Stimulated activated CD8-positive, alpha-beta memory T cell treated with anti-CD3 and anti-CD28 coated beads, Interleukin-4, amount 100 ng/mL, for 1 hour (primary cell): ENCODE measurements at places on chromosomes 6 and 20.
A peak's percentile ranks its signal among the peaks of the same experiment; 100 is the strongest.

- peak; percentile 67 for DNase-seq
Observed at GRCh38 chr20:32484958-32485769, 100.0 kb downstream of the NOL4L start.

DNA sequence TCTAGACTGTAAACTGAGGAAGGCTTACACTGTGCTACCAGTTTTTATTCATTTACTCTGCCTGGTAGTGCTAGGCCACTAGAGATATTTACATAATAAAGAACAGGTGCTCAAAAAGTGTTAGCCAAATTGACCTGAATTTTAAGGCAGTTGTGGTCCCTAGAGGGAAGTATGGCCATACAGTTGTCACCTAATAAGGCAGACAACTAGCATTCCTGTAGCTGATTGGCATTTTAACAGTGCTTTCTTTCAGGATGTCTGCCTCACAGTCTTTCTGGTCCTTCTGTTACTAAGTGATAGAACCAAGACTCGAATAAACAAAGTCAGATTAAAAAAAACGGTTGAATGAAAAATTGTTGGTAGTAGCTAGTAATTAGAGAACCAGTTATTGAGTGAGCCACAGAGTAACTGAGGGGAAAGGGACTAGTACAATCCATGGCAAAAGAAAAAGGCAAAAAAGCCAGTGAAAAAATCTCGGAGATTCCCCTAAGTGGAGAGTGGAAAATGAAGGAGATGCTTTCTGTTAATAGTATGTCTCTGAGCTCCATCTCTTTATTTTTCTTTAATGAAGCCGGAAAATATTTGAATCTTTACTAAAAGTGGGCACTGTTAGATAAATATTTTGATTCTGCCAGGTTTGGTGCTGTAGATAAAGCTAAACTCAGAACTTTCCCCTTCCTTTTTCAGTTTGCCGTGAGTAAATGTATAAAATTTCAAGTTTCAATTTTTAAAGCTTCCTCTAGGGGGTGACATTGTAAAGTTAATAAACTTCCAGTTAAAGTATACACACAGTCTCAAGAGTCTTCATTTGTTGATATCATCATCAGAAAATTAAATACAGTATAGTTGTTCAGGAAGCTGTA lies 9.1 kb downstream of the VTA1 start:
- DNase-seq = no peak

DNA sequence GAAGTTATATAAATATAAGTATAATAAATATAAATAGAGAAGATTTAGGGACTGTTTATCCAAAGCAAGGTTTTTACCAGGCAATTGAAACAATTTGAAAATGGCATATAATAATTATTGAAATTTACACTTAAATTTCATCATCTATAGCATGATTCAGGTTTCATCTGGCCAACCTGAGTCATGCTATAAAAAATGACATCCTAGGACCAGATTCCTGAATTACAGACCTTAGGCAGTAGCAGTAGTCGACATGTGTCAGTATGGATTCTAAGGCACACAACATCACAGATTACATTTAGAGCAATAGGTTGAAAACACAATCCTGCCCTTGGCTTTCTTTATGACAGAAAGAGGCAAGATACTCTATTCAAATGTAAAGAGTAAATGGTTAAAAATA lies 592.3 kb downstream of the PHF3 start:
- DNase-seq = no peak

DNA sequence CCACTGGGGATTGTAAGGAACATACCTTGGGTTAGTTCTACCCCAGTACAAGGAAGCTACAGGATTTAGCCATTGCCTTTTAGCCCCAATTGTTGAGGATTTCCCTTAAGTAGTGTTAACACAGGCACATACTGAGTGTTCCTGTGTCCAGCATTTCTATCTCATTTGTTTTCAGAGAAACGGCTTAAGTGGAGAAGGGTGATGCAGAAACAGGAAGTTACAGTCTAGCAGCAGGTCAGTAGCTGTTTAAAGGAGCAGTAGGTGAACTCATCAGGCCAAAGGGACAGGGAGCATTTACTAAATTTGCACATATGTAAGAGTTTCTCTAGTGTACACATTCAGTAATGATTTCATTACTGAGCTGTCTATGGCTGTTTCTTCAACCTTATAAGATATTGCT lies 644.2 kb upstream of the GJE1 start:
- no peak for DNase-seq

GRCh38 chr6:27891320-27891875 lies 20.8 kb downstream of the OR2B2 start:
- DNase-seq = no peak

- peak; percentile 47 for DNase-seq
Observed at GRCh38 chr6:109454496-109455436, 806 bp downstream of the MICAL1 start.

DNA sequence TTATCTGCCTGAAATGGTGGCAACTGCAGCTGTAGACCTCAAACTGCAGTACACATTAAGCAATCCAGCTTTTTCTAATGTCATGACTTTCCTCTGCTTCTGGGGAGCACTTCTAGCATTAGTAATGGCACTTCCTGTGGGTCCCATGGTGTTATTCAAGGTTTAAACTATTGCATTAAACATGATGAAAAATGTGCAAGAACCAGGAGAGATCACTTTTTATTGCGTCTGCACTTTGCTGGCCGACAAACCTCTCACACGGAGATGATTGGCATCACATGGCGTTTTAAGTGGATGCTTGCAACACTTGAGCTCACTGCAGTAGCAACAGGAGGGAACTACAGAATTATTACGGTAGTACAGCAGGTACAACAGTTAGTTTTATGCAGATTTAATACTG lies 148.4 kb downstream of the HIVEP2 start:
- DNase-seq = no peak

GRCh38 chr6:125810445-125810844 lies 19.7 kb downstream of the NCOA7 start:
- no peak for DNase-seq

DNA sequence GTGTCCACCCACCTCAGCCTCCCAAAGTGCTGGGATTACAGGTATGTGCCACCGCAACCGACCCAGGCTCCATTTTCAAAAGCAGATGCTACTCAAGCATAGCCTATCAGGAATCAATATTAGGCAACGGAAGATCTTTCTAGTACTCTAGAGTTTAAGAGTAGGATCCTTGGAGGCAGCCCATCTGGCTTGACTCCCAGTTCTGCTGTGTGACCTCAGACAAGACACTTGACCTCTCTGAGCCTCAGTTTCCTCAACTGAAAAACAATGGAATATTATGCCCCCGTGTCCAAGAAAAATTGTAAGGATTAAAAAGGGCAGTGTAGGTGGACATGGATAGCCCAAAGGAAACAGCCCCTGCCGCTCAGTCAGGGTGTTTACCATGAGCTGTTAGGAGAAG lies 14.5 kb downstream of the ADA start:
- no peak for DNase-seq

- no peak for DNase-seq
Observed at GRCh38 chr6:65116326-65116725, 590.7 kb downstream of the EYS start.

- DNase-seq = no peak
Observed at GRCh38 chr6:110620065-110620464, 143.7 kb upstream of the SLC22A16 start.

GRCh38 chr6:151999194-151999593 lies 191.7 kb downstream of the ESR1 start:
- DNase-seq = no peak

- no peak for DNase-seq
Observed at GRCh38 chr20:8443464-8444072, 311.5 kb downstream of the PLCB1 start.

- DNase-seq = no peak
Observed at GRCh38 chr6:167212713-167213005, 54.9 kb upstream of the GPR31 start.

DNA sequence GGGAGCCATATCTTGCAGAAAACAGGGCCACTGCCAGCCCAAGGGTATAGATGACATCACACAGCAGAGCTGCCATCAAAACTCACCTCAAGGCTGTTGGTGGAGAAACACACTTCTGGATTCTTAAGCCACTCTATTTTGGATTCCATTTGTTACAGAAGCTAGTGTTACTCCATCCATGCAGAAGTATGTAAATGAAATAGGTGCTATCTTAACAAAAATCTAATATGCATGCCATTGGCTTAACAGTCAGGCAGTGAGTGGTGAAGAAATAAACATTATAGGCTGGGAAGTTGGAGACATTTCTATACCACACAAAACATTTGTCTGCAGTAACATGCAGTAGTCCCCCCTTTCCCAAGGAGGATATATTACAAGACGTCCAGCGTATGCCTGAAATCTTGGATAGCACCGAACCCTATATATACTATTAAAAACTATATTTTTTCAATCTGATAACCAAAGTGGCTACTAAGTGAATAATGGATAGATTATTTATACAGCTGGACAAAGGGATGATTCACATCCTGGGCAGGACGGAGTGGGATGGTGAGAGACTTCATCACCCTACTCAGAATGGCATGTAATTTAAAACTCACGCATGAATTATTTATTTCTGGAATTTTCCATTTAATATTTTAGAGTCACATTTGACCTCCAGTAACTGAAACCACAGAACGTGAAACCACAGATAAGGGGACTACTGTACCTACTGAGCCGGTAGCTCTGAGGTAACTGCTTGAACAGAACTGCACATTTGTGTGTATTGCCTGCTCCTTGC lies 160.0 kb upstream of the PLN start:
- no peak for DNase-seq

- peak; percentile 13 for DNase-seq
Observed at GRCh38 chr6:42402184-42402583, 49.5 kb downstream of the TRERF1 start.

DNA sequence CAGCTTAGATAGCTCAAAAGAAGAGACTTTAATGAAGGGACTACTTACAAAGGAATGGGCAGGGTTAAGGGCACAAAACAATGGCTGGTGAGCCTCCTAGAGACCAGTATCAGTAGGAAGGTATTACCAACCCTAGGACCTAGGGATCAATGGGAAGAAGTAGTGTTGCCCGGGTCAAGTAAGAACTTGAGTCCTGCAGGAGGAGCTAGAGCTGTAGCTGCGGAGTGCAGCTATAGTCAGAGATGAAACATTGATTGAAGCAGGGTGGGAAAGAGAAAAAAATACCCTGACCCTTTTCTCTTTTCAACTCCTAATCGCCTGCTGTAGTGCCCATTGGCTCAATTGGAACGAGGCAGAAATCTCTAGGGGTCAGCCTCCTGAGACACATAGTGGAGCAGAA lies 144.0 kb downstream of the FLRT3 start:
- DNase-seq = no peak

DNA sequence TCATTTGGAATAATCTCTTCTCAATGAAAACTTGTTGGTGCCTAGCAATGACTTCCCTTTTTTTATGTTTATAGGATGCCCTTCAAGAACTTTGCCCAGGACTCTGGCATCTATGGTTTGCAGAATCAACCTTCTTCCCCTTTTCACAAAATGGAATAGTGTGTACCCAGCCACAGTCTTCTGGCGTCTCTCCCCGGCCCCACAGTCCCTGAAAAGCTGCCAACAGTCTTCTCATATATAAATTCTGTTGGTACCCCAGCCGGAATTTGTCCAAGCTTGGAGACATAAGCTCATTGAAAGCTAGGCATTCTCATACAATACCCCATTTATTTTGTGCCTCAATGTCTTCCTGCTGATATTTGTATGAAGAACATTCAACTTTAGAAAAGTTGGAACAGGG lies 26.4 kb upstream of the MCM3 start:
- no peak for DNase-seq

DNA sequence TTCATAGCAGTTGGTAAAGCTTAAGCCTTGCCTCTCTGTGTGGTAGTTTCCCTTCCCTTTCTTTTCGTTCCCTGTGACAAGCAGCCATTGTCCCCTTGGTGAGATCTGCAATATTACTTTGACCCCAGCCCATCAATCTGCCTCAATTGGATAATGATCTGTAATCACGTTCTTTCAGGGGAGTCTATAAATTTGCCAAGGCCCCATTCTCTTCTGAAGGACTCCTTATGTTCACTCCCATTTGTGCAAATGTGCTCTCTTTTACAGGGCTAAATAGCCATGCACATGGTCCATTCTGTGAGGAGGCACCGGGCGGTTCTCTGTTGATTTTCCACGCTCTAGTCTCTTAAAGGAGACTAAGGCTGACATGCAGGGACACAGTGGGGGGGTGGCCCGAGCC lies 660.4 kb upstream of the SLC35B3 start:
- DNase-seq = no peak

DNA sequence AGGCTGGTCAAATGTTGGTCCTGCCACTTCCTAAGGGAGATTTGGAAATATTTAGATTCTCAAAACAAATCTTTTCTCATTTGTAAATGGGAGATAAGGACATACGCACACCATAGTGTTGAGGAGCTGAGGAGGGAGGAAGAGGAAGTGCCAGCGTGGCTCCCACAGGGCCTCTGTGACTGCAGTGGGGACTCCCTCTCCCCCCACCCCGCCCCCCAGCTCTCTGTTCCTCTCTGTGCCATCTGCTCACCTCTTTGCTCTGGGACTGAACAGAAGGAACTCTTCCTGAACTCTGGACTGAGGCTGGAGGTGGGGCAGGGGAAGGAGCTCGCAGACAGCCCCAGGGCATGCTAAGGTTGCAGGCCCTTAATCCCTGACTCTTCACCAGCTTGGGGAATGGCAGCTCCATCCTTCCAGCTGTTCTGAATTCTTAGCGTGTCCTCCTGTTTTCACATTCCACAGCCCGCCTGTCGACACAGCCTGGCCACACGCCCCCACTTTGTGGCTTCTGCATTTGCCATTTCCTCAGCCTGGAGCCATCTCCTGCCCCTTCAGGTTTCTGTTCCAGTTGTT lies 11.4 kb downstream of the DDX27 start:
- DNase-seq = no peak

- DNase-seq = no peak
Observed at GRCh38 chr20:46401478-46401860, 4.9 kb downstream of the ELMO2 start.

- DNase-seq = no peak
Observed at GRCh38 chr6:21159465-21159864, 434.1 kb upstream of the SOX4 start.

DNA sequence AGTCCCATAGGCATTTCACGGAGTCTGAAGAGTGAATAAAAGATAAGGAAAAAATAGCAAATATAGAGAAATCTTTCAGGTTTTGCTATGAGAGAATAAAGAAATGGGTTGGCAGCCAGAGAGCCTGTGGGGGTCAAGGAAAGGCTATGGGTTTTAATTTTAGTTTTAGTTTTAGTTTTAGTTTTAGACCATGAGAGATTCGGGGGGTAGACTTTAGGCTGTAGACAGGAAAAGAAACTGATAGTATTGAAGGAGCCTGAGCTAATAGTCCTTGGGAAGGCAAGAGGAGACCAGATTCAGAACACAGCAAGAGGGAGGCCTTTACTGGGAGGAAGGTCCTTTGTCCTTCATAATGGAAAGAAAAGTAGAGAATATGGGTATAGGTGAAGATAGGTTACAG lies 19.3 kb downstream of the DOP1A start:
- no peak for DNase-seq

GRCh38 chr6:137271245-137272183 lies 52.3 kb upstream of the IFNGR1 start:
- DNase-seq = no peak
